Panc1 (cell line): ENCODE measurements at places on chromosomes 16 and 17. TPM values are rescaled to one million over a fixed set of nuclear protein-coding genes. Genes with fewer than 3 reads are reported as not detected.

DNA sequence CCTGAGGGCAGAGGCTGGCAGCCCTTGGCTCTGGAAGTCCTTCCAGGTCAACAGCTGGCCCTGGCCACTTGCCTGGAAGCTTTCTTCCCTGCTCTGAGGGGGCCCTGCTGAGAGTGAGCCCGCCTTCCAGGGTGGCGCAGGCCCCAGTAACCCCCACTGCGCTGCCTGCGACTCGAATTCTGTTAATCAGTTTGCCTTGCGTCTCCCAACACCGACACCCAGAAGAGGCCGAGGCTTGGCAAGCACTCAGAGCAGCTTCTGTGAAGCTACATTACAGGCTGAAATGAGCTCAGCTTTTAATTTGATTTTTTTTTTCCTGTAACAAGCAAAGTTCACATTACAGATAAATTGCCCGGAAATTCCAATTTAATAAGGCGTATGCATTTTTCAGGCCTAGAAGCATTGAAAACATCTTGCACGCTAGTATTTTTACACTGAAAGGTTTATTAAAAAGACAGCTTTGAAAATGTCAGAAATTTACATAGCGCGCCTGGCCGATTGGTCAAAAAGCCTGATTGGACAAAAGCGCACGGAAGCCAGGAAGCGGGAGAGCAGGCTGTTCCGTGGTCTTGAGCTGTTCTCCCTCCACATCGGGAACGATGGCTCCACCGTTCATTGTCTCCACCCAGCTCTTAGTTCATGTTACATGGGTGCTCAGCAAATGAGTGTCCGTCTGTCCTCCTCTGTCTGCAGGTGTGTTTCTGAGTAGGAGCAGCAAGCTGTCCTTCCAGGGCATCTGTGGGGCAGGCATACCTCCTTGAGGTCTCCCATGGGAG is 65.5 kb upstream of the HSBP1 start:
- DNase-seq, result no peak
- H3K4me1 ChIP-seq, result no peaks in the 10 kb centered on the region
- no peak overlapping the region for H3K27ac ChIP-seq
- H3K4me3 ChIP-seq, result no peak overlapping the region

The CDK3 gene
- 11.9 TPM for total RNA-seq

The NOD2 gene
- not detected for total RNA-seq

- DNase-seq, result no peak
- H3K27ac ChIP-seq, result no peak overlapping the region
- H3K4me1 ChIP-seq, result no peaks in the 10 kb centered on the region
- H3K4me3 ChIP-seq, result no peak overlapping the region
- H3K27me3 ChIP-seq, result no peaks in the 10 kb centered on the region; the same call in 1 of the 2 replicates
- H3K36me3 ChIP-seq, result no peaks in the 10 kb centered on the region
Measured at GRCh38 chr17:45787656-45788055, 3.5 kb downstream of the CRHR1 start.

DNA sequence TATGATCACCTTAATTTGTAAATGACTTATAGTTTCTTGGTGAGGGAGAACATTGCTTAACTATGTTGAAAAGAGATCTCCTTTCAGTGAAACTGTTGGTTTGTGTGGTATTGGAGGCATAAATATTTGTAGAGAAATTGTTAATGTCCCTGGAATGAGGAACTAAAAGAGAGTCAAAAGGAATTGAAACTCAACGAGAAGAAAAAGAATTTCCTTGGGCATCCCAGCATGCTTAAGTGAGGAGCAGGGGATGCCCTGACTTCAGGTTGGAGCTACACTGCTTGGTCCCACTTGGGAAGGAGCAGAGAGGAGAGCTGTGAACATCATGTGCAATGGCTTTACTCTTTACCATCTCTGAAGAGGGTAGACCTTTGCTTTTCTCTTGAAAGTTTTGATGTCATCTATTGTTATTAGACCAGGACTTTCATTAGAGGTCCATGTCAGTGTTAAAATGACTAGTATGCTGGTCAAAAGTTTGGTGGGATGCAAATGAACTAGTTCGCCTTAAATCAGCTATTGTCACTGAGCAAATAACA is 21.7 kb downstream of the KRT23 start:
- no peak overlapping the region for H3K4me3 ChIP-seq
- H3K27me3 ChIP-seq, result no peaks in the 10 kb centered on the region
- no peak overlapping the region for H3K27ac ChIP-seq
- DNase-seq, result no peak
- H3K36me3 ChIP-seq, result no peaks in the 10 kb centered on the region
- no peaks in the 10 kb centered on the region for H3K4me1 ChIP-seq

The MYH8 gene
- total RNA-seq, result not detected

The ZFPM1 gene
- total RNA-seq, result 3.9 TPM

The NOS2 gene
- total RNA-seq, result 0.08 TPM
